ENCODE measurements at places on chromosomes 13 and 19.

DNA sequence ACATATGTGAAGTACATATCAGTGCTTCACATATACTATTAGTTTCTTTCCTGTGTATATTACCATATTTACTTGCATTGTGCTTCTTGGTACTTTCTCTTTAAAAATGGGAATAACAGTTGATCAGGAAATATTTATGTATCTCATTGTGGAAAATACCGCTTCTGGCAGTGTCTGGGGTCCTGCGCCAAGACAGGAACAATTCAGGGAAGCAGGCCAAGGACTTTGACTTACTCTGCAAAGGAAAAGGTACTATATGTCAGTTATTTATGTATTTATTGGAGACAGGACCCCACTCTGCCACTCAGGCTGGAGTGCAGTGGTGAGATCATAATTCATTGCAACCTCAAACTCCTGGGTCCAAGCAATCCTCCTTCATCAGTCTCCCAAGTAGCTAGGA, 57.7 kb upstream of the NBEA start:
- no peak for DNase-seq

DNA sequence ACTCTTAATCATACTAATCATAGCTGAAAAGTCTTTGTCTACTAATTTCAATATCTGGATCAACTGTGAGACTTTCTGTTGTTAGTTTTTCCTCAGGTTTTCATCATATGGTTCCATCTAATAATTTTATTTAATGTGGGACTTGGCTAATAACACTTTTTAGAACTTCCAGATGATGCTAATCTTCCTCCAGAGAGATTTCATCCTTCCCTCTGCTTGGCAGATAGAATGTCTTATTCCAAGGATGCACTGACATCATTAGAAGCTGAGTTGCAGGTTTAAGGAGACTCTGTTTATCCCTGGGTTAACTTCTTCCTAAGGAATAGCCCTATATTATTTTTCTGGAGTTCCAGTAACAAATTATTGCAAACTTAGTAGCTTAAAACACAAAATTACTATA, 325.6 kb downstream of the COG6 start:
- DNase-seq, result no peak

- no peak for DNase-seq
These were observed 72.9 kb upstream of the GPR183 start for GRCh38 chr13:99379856-99380801.

DNA sequence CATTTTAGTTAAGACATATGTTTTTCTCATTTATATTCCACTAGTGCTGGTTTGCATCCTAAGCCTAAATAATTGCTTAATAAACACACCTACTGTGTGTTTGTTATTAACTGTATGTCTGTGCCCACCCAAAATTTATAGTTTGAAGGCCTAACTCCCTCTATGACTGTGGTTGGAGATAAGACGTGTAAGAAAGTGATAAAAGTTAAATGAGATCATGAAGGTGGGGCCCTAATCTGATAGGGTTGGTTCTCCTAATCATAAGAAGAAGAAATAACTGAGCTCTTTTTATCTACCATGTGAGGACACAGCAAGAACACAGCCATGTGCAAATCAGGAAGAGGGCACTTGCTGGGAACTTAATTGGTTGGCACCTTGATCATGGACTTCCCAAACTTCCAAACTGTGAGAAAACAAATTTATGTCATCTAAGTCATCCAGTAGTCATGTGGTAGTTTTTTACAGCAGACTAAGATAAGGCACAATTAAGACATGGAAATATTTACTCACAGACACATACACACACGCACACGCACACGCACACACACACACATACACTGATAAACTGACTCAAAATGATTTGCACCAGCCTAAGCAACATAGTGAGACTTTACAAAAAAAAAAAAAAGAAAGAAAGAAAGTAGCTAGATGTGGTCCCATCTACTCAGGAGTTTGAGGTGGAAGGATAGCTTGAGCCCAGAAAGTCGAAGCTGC, 662.1 kb downstream of the PCDH9 start:
- no peak for DNase-seq

- no peak for DNase-seq
These were observed 37.3 kb downstream of the EFNB2 start for GRCh38 chr13:106498158-106498557.

GRCh38 chr13:20772401-20773131, 1.2 kb downstream of the EEF1AKMT1 start:
- DNase-seq, result no peak

DNA sequence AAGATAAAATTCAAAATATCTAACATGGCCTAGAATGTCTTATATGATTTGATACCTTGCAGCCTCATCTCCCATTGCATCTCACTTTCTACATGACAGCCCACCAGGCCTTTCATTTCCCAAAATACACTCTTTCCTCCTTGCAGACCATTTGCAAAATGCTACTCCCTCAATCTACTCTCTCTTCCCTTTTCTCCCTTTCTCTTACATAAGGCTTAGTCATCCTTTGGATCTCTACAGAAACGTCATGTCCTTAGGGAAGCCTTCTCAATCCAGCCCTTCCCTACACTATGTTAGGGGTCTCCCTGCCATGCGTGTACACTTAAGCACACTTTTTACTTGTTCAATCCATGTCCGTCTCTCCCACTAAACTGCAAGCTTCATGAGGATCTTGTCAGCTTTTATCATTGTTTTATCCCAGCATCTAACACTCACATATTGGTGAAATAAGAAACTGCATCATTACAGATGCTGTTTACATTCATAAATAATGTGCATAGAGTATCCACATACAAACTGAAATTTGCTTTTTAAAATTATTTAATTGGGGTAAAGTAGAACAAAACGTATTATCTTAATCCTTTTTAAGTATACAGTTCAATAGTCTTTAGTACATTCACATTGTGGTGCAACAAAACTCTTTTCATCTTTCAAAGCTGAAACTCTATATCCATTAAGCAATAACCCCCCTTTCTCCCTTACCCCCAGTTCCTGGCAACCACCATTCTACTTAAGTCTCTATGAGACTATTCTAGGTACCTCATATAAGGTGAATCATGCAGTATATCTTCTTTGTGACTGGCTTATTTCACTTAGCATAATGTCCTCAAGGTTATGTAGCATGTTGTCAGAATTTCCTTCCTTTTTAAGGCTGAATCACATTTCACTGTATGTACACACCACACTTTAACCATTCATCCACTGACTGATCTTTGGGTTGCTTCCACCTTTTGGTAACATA, 11.5 kb upstream of the WBP4 start:
- no peak for DNase-seq
